ENCODE measurements at places on chromosomes 11 and 22.

DNA sequence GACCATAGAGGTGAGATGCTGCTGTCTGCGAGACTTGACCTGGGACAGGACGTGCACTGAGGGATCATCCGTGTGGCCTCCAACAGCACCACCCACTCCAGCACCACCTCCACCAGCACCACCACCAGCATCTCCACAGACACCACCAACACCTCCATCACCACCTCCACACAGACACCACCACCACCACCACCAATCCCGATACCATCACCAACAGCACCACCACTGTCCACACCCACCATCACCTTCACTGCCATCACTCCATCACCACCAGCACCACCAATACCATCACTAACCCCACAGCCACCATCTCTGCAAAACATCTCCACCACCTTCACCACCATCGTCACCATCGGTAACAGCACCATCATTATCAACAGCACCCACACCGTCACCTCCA, 26.6 kb upstream of the SLC22A12 start:
- no peak for DNase-seq

DNA sequence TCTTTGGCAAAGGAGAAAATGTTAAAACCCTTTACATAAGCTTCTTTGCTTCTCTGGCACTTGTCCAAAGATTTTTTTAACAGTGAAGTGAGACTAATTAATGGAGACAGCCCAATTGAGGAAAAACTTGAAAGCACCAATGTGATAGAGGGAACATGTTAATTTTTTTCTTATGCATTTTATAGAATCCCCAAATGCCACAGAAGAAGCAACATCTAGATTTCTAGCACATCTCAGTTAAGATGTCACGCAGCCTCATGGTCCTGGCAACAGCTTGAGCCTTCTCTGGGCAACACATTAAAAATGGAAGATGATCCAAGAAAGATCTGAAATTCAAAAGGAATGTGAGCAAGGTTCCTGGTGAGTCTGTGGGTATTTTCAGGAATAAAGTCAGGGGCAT, 48.5 kb downstream of the PACSIN2 start:
- DNase-seq, result no peak

DNA sequence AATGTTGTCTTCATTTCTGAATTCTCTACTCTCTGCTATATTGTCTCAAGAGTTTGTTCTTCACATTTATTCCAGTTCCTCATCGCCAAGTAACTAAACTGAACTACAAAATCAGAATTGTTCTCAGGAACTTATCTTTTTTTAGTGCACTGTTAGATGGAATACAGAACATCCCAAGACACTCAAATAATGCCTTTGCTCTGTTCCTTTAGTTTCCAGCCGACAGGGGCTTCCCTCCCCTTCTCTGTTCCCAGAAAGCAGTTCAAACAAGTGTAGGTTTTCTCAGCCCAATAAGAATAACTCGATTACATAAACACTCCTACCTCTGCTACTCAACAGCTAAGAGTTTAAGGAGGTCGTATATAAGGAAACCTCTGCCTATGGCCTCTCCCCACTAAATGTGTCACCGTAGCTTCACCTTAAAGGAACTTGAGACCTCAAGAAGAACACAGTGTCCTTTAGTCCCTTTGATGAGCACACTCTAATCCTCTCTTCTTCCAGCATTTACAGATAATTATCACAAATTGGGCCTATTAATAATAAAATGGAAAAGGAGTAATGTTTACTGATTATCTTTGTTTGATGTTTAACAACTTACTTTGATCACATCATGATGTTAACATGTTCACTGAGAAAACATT, 6.9 kb downstream of the POU2AF3 start:
- no peak for DNase-seq

DNA sequence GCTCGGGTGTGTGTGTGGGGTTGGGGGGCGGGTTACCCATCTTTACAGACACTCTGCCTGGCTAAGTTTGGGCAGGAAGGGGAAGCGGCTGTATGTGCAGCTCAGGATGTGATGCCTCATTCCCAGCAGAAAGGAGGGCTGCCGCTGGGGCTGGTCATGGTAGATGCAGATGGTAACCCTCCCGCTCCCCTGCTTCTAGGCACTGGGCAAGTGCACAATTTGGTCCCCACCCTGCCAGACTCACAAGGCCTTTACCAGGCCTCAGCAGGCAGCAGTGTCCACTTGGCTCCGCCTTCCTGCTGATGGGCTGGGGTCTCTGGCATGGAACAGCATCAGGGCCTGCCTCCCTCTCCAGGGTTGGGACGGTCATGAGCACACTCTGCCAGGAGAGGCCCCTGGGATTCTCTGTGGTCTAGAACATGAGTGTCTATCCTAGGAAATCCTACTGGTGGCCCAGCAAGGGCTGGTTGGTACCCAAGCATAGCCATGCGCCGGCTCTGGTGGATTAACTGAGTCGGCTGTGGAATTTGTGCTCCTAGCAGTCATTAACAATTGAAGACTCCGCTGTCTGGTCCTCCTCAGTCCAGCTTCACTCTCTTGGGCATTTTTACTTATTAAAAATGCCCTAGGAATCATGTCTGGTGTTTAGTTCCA, 4.2 kb downstream of the LMO1 start:
- no peak for DNase-seq

DNA sequence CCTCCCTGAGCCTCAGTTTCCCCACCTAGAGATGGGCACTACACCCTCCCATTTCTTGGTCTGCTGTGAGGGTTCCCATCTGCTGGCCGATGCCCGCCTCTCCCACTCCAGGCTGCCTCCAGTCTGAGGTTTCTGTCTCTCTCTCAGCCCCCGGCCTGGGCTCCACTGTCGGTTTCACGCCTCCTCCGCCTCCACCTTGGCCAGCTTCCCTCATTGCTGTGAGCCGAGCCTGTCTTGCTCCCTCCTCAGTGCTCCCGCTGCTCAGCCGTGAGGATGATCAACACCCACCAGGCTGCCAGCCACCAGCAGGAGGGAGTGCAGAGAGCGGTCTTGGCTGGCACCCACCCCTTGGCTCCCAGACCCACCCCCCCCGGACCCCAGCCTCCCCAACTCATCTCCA, 61.0 kb downstream of the CYTH4 start:
- DNase-seq, result no peak

DNA sequence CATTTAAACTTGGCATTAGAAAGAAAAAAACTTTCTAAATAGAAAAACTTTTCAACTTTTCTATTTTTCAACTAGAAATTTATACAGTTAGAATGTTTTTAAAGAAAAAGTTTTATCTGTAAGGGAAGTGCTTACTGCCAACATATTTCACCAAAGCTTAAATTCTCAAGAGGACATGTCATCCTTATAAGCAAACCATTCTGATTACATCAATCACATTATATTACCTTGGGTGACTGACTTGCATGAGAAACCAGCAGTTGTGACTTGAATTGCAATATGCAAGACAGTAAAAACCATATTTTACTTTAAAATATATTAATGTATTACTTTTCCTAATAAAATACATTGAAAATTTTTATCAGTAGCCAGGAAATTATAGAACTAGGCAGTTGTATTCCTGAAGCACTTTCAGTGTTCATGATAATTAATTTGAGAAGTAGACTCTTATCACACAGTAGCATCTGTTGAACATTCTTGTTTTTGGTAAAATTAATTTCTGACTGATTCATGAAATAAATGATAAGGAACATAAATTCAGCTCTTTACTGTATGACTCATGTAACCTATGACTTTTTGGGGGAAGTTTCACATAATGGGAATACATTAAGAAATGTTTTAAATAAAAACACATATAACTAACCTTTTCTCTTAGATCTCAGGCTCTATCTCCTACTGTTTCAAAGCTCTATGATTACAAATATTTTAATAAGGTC, 345.0 kb upstream of the CCDC179 start:
- DNase-seq, result no peak

DNA sequence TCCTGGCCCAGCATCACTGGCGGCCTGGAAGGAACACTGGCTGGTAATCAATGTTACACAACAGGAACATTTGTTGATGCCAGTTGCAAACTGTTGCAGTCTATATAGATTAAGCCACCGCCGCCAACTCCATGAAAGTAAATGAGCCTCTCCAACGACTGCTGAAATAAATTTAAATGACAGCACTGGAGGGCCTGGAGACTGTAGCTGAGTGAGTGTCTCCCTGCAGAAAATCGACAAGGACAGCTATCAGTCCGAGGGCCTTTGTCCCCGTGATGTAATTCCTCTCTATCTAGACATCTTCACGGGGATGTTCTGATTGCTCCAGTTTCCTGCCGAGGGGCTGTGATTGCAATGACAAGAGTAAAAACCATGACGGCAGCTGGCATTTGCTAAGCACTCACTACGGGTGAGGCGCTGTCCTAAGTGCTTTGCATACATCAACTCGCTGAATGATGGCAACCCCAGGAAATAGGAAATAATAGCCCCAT, 120.4 kb downstream of the SEZ6L start:
- DNase-seq, result no peak

GRCh38 chr11:34299284-34299972, 58.4 kb downstream of the ABTB2 start:
- DNase-seq, result no peak

DNA sequence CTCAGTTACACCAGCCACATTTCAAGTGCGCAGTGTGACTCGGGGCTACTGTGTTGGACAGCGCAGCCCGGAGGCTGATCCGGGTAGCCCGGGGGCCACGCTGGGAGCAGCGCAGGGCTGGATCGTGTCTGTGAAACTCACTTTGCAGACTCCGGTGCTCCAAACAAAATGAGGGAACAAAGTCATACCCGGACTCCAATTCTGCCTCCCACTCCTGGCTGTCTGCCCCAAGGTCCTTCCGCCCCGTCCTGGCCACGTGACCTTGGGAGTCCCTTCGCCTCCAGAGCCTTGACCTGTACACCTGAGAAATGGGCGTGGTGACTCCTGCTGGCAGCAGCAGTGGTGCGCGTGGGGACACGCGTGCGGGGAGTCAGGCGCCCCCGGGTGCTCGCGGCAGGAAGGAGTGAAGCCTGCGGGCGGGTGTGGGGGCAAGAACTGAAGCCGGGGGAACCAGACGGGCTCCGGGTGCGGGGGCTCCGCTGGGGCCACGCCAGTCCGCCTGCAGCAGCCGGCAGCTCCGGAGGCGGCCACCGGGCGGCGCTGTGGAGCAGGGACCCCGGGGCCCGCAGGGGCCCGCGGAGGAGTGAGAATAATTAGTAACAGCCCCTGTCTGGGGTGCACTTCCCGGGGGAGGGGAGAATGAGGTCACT, 42.4 kb downstream of the KCNJ4 start:
- no peak for DNase-seq

DNA sequence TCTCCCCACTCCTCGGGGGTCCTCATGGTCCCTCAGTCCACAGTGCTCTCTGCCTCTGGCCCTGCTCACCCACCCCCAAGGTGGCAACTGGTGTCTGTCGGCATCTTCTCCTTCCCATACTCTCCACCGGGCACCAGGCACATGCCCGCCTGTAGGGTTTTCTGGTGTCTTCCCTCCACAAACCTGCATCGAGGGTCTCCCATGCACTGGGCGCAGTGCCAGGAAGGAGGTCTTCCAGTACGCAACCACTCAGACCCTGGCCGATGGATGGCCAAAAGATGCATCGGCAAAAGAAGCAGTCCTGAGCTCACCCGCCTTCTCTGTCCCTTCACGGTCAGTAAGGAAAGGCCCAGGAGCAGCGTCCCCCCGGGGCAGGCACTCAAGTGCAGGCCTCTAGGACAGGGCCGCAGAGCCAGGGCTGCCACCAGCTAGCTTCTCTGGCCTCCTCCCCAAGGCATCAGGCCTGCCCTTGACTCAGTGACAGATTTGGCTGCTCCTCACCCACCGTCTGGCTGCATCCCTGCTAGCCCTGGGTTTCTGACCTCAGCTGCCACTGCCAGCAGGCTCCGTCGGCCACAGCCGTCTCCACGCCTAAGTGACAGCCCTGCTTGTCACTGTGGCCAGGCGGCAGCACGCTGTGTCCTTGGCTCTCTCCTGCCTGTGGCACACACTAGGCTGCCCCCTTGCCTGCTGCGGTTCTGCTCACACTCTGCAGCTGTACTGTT, 32.1 kb upstream of the IGSF9B start:
- DNase-seq, result no peak

- DNase-seq, result no peak
Measured at GRCh38 chr11:112931703-112932102, 29.5 kb upstream of the NCAM1 start.

DNA sequence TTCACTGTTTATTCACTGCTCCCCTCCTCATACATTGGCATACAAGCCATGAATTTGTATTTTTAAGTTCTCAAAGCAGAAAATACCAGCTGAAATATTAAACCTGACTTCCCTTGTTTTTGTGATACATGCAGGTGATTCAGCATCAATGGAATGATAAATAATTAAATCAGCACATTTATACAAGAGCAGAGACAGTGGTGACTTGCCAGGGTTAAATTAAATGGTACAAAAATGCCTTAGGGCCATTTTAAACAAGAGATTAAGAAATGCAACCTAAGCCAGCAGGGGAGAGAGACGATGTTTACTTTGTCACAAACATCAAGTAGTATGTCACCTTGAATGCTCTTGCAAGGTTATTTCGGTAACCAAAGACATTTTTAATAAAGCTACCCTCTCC, 95.9 kb upstream of the DDI1 start:
- DNase-seq, result peak; percentile 15

DNA sequence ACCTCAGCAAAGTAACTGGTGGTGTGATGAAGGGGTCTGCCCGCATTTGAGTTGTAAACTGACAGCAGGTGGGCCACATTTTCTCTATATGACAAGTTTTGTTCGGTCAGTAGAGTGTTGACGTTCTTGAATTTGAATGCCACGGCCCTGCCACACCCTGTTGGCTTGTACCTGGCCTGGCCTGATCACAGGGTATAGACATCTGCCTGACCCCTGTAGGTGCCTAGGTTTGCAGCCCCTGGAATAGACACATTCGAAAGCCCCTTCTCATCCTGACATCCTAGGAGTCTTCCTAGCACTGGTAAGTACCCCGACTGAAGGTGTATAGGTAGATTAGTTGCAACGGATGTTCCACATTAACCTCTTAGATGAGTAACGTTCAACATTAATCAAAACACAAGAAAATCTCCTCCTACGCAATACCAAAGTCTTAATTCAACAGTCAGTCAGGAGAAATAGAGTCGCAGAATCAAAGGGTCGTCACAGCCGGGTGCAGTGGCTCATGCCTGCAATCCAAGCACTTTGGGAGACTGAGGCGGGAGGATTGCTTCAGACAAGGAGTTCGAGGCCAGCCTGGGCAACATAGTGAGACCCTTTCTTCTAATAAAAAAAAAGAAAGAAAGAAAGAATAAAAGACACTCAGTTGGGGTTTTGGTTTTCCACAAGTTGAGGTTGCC, 43.6 kb upstream of the CD5 start:
- DNase-seq, result no peak

GRCh38 chr11:124829986-124830385, 29.8 kb upstream of the MSANTD2 start:
- no peak for DNase-seq

DNA sequence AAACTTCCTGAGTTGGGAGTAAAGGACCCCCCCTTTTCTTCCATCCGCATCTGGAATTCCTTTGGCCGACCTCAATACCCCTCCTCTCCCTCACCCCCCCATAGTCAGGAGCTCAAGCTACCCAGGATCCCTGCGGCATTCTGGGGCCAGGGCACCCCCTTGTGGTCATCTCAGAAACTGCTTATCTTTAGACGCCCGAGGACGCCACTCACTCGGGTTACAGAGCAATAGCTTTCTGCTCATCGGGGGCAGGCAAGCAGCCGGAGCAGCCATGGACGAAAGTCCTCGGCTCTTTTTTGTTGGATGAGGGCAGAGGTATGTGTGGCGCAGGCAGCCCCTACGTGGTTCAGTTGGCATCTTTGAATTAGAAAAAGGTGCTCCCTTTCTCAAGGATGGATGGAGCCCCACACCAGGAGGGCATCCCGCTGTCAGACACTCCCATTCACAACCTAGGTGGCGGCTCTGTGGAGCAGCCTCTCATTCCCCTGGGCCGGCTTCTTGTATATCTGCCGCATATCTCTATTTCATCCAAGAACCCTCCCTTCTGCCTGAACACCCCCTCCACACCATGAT, 2.3 kb downstream of the C1QTNF5 start:
- DNase-seq, result peak; percentile 77

GRCh38 chr11:94895451-94895850, 77.9 kb downstream of the CWC15 start:
- peak; percentile 11 for DNase-seq
